ENCODE measurements at places on chromosomes 12 and 14.

GRCh38 chr14:40416565-40416964 is 984.3 kb upstream of the FBXO33 start:
- no peak for DNase-seq

DNA sequence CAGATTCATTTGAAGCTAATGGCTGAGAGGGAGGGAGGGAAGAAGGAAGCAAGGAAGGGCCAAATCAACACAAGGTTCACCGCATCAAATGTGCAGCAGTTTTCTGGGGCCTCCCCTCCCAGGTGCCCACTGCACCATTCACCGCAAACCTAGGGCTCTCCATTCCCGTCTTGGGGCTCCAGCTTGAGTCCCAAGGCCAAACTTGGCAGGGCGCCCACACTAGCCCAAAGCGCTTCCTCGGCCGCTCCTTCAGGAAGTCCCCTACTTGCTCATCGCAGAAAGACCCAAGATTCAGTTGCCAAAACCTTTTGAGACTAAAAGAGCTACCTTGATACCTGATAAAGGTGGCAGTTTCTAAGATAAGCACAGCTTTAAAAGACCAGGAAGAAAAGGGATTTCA is 140.5 kb upstream of the FKBP4 start:
- DNase-seq, result no peak

DNA sequence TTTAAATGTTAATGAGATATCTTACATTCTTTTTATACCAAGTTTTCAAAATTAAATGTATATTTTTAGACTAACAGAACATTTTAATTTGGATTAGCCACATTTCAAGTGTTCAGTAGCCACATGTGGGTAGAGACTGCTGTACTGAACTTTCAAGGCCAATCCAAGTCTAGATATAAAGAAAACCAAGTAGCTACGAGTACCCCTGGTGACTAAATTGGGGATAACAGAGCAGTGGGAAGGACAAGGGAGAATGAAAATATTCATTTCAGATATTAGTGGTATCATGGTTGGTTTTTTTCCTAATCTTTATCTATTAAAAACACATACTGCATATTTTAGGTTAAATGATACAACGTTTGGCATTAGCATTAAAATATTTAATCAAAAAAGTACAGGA is 69.4 kb upstream of the RHOJ start:
- DNase-seq, result peak; percentile 21

DNA sequence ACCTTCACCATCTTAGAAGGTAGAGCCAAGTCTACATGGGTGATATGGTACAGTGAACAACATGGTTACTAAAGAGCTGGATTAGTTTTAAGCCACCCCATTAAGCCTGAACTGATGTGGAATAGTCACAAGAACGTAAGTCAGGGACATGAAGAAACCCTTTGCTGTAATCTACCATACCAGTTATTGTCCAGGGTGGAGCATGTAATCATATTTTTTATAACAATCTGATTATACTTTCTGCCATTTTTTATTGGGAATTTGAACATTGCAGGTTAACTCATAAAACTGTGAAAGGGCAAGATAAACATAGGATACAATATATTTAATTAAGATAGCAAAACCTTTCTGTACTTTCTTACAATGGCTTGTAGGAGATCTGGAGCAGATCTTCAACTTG is 103.6 kb downstream of the FIGNL2 start:
- no peak for DNase-seq

- DNase-seq, result no peak
Observed at GRCh38 chr12:113537751-113538087, 66.0 kb upstream of the LHX5 start.

- no peak for DNase-seq
Observed at GRCh38 chr12:55698241-55698955, 9.3 kb downstream of the ITGA7 start.

DNA sequence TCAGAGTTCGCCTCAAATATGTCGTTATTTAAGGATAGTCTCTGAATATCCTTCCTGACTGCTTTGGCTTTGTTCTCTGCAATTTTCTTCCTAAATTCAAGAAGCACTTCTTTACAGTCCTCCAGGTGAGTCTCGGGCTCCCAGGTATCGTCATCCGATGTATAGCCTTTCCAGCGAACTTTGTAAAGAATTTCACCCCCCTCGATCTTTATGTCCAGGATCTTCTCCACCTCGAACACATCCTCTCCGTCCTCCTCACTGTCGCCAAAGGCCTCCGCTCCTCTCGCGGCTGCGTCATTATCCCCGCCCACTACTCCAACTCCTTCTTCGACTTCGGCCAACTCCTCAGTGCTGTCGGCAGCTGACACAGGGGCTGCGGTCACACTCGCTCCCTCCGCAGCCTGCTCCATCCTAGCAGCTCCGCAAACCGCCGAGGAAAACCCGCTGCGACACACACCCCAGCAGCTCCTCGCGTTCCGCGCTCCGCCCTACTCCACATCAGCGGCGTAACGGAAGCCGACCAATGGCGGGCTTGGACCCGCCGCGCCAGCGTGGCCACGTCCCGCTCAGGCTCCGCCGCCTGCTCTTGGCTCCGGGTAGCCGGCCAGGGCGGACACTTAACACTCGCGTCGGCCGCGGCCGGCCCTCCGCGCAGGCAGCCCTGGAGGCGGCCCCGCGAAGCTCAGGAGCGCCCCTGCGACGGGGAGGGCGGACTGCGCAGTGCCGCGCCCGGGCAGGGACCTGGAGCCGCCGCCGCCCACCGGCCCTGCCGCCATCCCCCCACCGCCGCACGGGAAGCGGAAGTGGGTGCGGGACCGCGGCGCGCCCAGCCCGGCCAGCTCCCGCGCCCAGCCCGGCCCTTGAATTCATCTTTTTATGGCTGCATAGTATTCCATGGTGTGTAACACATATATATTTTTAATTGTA is 4.1 kb downstream of the CD163L1 start:
- peak; percentile 75 for DNase-seq

DNA sequence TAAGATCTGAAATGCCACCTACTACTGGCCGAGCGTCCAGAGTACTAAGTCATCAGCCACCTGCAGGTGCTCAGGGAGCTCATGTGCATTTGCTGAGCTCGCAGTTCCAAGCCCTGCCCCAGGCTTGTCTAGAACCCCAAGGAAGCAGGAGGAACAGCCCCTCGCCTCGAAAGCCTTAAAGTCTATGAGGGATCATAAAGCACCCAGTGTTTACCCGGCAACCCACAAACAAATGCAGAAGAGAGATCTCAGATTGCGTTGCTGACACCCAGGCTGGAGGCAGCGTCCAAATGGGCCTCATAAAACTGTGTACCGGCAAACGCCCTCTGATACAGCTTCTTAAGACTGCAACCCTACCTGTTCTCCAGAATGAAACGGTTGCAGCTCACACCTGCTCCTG is 6.8 kb downstream of the KDM2B start:
- no peak for DNase-seq

- DNase-seq, result no peak
Observed at GRCh38 chr14:85205875-85206274, 324.1 kb upstream of the FLRT2 start.

DNA sequence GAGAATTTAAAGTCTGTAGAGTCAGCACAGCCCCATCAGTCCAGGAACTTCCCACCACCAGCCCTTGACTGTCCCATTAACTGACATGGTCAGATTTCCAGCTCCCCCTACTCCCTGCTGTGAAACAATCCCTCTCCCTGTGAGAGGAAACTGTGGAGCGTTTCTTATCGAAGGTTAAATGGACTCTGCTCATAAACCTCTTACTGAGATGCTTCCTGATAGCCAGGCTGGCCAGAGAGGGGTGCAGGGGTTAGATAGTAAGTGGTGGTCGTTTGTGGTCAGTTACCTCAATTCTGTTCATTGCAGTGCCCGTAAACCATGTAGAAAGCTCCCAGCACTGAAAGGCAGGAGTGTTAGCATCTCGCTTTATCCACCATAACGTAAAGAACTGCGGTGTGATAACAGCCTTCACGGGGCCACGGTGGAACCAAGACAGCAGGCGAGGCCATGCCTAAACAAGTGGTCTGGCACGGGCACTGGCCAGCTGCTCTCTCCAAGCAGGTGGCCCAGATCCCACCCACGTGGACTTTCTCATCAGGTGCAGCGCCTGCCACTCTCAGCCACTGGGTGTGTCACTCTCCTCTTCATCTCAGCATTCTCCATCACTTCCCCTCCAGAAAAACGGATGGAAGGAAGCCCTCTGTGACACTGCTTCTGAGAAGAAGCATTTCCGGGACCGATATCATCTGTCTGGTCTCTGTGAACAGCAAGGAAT is 102.2 kb downstream of the FBXL14 start:
- no peak for DNase-seq

Data from mesenchymal stem cell (in vitro differentiated cells and primary cell).